NCI-H526 (cell line): ENCODE measurements at places on chromosomes 1 and 21.
A peak's percentile ranks its signal among the peaks of the same experiment; 100 is the strongest.

DNA sequence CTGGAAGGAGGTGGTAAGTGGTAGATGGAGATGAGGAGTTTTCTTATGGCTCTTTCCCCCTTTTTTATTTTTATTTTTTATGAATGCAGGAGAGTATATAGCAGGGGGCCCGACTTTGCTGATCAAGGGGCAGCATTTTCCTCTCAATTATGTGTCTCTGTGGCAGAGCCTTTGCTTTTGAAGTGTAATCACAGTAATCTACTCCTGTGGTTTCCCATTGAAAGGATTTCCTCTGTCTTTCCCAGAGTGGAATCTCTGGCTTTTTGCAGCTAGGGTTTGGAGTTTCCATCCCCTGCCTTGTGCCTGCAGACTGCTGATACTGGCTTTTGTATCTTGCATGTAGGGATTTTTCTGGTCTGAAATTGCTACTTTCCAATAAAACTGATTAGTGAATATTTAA, 29.1 kb downstream of the ARID1A start:
- no peak for DNase-seq

DNA sequence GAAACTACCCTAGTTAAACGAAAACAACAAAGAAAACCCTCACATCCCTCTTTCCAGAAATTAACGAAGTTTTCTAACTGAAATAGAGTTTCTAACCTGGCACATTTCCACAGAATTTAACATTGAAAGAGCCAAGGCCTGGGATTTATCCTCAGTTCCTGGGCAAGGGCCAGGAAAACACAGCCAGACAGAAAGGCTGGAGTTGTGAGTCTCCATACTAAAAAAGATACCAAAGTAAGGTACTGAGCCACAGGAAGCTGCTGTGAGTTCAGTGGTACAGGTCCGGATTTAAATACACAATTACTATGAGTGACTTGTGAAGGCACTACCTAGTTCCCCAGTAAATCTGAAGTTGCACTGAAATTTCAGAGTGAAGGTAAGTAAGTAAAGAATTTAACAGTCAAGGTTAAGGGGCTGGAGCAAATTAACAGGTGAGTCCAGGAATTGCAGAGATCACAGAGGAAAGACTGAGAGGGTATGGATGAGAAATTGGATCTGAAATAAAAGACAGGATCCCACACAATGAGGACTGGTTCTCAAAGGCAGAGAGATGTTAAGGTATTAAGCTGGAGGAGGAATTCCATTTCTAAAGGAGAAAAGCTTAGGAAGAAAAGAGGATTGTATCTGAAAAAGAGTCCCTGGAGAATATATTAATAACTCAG, 905 bp downstream of the LIX1L start:
- DNase-seq = no peak

GRCh38 chr1:83931658-83932253, 67.2 kb downstream of the TTLL7 start:
- DNase-seq = peak; percentile 73

DNA sequence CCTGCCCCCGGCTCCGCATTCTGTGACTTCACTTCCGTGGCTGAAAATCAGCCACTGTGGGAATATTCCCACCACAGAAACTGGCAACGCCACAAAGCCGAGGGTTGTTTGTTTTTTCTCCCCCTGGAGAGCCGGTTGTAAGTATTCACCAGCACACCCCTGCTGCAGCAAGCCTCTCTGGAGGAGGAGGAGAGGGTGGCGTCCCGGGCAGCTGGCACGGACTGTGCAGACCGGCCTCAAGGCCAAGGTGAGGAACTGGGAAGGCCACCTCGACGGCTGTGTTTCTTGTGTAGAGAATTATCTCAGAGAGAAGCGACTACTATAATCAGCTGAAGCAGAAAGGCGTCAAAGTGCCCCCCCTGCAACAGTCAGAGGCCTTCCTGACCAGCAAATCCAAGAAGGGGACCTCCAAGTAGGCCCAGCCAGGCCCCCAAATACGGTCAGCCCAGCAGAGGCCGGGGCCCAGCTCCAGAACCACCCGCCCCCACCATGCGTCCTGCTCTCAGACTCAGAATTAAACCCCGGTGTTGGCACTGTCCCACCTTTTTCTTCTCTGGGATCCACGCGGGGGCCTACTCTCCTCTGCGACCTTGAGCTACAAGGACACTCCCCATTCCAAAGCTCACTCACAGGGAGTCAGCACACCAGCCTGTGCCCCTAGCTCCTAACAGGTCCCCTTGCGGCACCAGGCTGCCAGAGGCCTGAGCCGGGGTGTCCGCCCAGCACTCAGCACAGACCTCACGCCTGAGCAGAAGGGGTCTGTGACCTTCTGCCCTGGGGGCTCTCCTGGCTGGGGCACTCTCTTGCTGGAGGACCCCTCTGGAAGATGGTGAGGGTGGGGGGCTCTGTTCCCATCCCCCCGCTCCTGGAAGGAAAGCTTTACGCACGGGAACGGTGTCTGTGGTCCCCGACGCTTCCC, 1.2 kb upstream of the SMIM1 start:
- DNase-seq = no peak

GRCh38 chr1:220702733-220703270, 12.6 kb downstream of the C1orf115 start:
- no peak for DNase-seq

GRCh38 chr1:112423207-112423606, 27.2 kb downstream of the CTTNBP2NL start:
- DNase-seq = no peak
